ENCODE measurements at places on chromosomes 1 and 21. TPM values are rescaled to one million over a fixed set of nuclear protein-coding genes. Genes with fewer than 3 reads are reported as not detected.

WNT2B gene
- 1.2 TPM for total RNA-seq

CRNN gene
- not detected for total RNA-seq

DIRAS3 gene
- total RNA-seq: 0.43 TPM

OPRD1 gene
- total RNA-seq: under 0.01 TPM

SLC45A3 gene
- total RNA-seq: 0.54 TPM

HPDL gene
- total RNA-seq: 0.39 TPM

SRGAP2 gene
- 71.9 TPM for total RNA-seq

RNF207 gene
- total RNA-seq: 10.7 TPM

PITHD1 gene
- total RNA-seq: 41.4 TPM

NCAM2 gene
- 3.1 TPM for total RNA-seq

TRIM67 gene
- total RNA-seq: 0.22 TPM

RRAGC gene
- 49.3 TPM for total RNA-seq

GORAB gene
- total RNA-seq: 20.8 TPM

S1PR1 gene
- 8.4 TPM for total RNA-seq

FAM151A gene
- total RNA-seq: not detected

SAMSN1 gene
- not detected for total RNA-seq

B3GALT6 gene
- 16.3 TPM for total RNA-seq

HHIPL2 gene
- total RNA-seq: 17.5 TPM

CYP4Z1 gene
- total RNA-seq: under 0.01 TPM
